ENCODE measurements at places on chromosomes 7 and 10.
A peak's percentile ranks its signal among the peaks of the same experiment; 100 is the strongest.

GRCh38 chr10:72276013-72276387 is 2.3 kb downstream of the DDIT4 start:
- no peak for DNase-seq
- peaks cover 49% of the 10 kb centered on the region for H3K4me1 ChIP-seq
- peak overlapping the region; percentile 99 for H3K27ac ChIP-seq
- H3K4me3 ChIP-seq: peak overlapping the region; percentile 96

DNA sequence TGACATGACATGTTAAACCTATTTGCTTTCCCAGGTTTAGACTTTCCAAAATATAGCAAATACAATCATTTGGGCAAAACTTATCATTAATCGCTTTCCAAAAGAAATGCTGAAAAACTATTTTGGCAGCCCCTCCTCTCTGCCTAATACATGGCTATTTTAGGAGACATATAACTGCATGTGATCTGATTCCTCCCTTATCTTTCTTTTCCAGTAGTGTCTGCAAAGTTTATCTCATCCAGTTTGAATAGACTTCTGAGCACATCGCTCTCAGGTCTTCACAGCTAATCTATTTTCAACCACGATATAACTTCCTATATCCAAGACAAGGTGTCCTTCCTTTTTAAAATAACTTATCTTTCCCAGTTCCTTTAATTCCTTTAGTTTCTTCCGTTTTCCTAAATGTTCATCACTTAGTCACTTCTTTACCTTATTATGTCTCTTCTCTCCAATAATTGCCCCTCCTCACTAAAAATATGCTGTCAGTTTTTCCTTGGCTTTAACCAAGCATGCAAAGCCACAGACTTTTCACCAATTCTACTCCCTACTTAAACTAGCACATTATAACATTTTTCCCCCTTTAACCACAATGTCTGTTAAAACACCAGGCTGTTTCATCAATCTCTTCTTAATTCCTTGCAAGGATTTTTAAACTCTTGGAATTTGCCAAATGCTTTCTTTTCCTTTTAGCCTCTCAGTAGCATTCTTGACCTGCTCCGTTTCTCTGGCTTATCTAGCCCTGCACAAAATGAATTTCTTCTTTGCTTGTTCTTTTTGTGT is 24.4 kb downstream of the GNG11 start:
- H3K4me3 ChIP-seq: no peak overlapping the region
- no peaks in the 10 kb centered on the region for H3K36me3 ChIP-seq
- no peak for DNase-seq
- no peak overlapping the region for H3K27ac ChIP-seq
- H3K27me3 ChIP-seq: no peaks in the 10 kb centered on the region

- no peaks in the 10 kb centered on the region for H3K36me3 ChIP-seq
- no peak overlapping the region for H3K4me3 ChIP-seq
- no peak overlapping the region for H3K27ac ChIP-seq
- no peak for DNase-seq
Measured at GRCh38 chr7:131878777-131879176, 322.3 kb upstream of the PODXL start.

DNA sequence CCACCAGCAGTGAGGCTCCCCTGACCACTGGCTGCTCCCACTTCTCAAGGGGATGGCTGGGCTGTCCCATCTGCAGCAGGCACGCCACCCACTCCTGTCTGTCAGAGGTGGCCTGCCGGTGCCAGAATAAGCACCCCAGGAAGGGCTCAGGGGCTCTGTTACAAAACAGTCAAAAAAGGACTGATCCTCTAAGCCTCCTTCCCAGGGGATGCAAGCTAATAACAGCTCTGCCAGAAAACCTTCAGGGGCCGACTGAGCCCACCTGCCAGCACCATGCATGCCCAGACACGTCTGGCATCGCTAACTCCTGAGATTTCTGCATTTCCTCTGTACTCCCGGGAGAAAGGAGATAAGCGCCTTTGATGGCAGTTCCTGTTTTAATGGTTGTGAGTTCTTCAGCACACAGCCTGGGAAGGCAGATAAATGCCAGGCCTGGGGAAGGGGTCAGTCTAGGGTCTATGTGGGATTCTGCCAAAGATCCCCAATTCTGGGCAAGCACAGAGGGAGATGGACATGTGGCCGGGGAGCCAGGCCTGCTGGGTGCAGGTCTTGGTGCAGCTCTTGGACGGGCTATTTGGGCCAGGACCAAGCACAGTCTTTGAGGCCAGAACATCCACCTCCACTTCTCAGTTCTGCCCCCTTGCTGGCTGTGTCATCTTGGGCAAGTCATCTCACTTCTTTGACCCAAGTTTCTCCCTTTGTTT is 128.4 kb downstream of the ARHGAP22 start:
- DNase-seq: no peak
- no peak overlapping the region for H3K4me3 ChIP-seq

Measured in left lung (tissue), 14 donors.